ENCODE measurements at places on chromosomes 7 and 10. TPM values are rescaled to one million over a fixed set of nuclear protein-coding genes. Genes with fewer than 3 reads are reported as not detected.

Gene IL15RA
- total RNA-seq: 5.2 TPM

Gene NPS
- not detected for total RNA-seq

Gene ABCB1
- 2.7 TPM for total RNA-seq

Gene SGCE
- total RNA-seq: 1.2 TPM

Gene CYP26C1
- not detected for total RNA-seq

Gene PRPS1L1
- total RNA-seq: not detected

Gene DENND10
- total RNA-seq: 38.3 TPM

Gene EGFR
- total RNA-seq: 101 TPM

Gene PCLO
- 4.4 TPM for total RNA-seq

Gene SHH
- total RNA-seq: not detected

Gene FAM25G
- 3.4 TPM for total RNA-seq

Gene SPDYE3
- not detected for total RNA-seq

GRCh38 chr10:110667620-110668343 lies 23.6 kb downstream of the RBM20 start:
- ATAC-seq: no peak

DNA sequence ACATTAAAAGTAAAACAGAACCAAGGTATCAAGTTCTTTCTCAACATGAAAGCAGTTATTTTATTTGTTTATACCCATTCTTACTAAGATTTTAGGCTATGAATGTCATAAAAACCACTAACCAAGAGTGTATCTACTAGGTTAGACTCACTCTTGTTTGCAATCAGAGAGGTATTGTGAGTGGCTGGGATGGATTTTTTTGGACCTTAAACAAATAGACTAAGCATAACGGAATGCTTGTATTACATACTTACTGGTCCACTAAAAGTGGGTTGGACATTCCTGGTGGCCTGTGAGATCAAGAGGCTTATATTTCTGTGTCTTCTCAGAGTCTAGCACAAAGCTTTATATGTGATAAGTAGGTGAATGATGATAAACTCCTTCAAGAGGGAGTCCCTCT lies 32.6 kb upstream of the CBLL1 start:
- ATAC-seq: no peak

DNA sequence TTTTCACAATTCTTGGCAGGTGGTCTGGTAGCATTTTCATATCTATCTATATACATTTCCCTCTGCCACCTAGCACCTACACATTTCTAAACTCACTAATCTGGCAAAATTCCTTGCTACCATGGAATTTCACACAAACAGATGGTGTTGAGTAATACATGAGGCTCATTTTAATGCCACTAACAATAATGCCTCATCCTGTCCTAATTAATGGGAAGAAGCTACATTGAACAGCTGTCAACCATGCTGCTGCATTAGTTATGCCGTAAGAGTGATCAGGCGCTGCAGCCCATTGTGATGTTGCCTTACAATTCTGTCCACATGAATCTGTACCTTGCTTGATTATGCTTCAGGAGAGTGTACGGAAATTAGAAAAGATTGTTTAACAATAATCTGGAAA lies 23.2 kb downstream of the COL1A2 start:
- no peak for ATAC-seq

DNA sequence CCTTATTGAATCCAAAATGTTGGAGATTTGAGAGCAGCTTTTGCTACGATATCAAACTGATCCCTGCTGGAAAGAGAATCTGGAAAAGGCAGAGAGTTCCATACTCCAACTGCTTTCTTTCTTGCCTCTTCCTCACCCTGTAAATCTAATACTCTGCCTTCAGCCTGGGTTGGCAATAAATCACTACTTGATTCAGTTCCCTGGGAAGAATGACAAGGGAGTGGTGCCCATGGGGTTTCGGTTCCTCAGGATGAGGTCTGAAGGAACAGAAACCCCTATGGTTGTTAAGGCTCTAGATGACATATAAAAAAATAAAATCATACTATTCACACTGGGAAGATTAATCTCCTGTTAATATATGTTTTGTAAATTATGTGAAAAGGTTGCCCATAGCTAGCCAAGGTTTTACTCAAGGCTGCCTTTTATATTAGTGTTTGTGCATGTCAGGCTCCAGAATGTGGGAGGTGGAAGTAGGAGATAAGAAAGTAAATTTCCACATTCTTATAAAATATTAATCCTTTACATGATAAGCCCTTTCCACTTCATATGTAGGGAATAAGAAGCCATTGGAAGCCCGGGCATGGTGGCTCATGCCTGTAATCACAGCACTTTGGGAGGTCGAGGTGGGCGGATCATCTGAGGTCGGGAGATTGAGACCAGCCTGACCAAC lies 106.2 kb upstream of the CACNA2D1 start:
- no peak for ATAC-seq

GRCh38 chr7:152583006-152583405 lies 92.9 kb downstream of the XRCC2 start:
- ATAC-seq: no peak

- ATAC-seq: peak; percentile 63
These were observed 134.2 kb upstream of the AKR1E2 start for GRCh38 chr10:4691776-4692175.

- no peak for ATAC-seq
These were observed 96.2 kb downstream of the C10orf105 start for GRCh38 chr10:71623098-71623985.

- no peak for ATAC-seq
These were observed 45.9 kb upstream of the CUL1 start for GRCh38 chr7:148652773-148653172.

GRCh38 chr10:62961951-62962523 lies 145.9 kb upstream of the EGR2 start:
- ATAC-seq: no peak

GRCh38 chr10:182441-183201 lies 47.4 kb downstream of the ZMYND11 start:
- ATAC-seq: peak; percentile 69

DNA sequence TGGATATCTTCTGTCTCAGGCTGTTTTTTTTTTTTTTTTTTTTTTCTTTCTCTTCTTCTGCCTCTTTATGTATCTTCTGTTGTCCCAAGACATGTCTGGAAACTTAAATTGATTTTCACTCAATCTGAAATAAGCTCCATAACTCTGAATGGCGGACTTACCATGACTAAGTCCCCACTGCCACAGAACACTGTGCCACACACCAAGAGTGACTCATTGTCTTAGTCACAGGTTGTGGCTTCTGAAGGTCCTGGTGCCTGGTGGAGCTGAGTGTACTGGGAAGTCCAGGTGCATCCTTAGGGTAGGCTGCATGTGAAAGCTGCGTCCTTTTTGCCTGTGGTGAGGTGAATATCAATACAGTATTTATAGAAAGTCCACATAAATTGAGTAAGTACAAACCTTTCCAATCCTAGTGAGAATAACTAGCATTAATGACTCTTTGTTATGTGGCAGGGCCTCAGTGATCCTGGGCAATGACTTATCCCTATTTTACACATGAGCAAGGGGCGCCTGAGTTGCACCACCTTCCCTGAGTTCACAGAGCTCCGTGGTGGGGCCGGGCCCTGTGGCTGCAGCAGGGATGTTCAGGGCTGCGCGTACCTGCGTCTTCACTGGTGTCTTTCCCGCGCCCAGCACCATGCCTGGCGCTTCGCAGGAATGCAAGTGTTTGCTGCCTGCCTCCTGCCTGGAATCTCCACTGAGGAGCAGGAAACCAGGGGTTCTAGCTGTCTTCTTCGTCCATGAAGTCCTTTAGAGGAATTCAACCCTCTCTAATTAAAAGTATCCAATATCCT lies 4.3 kb downstream of the PFKP start:
- ATAC-seq: peak; percentile 50

DNA sequence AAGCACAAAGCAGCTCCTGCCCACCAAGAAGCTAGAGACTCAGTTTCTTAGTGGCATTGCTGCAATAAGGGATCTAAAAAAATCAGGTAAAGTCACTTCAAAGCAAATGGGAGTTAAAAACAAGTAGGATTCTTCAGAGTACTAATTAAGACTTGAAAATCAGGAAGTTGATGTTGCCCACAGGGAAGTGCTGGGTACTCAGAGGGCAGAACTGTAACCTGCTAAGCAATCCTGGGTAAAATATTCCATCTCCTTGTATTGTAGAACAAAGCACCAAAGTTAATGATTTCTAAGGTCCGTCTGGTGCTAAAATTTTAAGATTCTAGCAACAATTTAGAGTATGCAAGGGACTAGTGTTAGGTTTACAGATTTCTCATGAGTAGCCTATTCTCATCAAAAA lies 8.3 kb downstream of the PEX1 start:
- no peak for ATAC-seq

DNA sequence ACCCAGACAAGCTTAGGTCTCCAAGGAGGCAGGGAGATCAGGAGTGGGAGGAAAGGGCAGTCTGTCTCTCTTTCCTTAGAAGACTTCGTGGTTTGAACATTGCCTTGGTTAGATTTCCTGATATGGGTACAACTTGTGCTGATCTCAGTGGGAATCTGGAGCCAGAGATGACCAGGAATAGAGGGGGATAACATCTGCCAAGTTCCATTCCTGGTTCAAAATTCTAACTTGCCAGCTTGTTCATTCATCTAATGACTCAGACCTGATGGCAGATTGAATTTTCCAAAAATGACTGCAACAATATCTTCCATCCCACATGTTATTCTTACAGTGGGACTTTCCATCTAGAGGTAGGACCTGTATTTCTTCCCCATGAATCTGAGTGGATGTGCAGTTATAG lies 394.3 kb upstream of the PODXL start:
- ATAC-seq: no peak

DNA sequence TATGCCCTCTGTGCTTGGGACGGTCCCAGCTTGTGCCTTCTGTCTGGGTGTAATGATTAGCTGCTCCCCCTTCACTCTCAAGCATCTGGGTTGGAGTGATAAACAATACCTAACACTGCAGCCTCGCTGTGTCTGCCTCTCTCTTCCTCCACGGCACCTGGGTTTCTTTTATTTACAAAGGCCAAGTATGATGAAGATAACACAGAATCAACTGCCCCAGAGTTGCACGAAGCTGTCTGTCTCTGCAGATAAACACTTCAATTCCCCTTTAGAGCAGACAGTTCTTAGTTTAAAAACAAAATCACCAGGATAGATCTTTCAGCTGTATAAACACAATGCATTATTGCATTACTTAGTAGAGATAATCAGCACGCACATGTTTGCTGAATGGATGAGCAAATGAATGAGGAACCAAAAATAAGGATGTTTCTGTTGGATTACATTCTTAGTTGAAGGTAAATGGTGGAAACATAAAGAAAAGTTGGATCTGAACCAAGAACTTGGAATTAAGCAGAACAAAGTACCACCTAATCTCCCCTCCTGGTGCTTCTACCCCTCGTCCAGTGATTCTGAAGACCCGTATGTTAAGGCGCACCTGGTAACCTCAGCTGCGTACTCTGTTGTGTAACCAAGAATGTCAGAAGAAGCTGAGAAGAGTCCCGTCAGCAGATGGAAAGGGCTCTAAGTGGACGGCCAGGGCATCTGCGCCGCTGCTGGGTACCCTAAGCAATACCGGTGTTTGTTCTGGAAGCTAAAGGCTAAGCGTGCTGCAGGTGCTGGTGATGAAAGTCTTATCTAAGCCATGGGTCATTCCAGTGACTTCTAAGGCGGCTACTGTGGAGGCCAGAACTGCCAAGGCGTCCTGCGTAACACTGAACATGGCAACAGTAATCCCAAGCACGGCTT lies 26.6 kb downstream of the INSIG1 start:
- ATAC-seq: no peak

- ATAC-seq: no peak
These were observed 78.2 kb downstream of the NKX6-2 start for GRCh38 chr10:132707776-132708171.

- ATAC-seq: peak; percentile 90
These were observed 728 bp downstream of the CAV2 start for GRCh38 chr7:116500078-116500853.

DNA sequence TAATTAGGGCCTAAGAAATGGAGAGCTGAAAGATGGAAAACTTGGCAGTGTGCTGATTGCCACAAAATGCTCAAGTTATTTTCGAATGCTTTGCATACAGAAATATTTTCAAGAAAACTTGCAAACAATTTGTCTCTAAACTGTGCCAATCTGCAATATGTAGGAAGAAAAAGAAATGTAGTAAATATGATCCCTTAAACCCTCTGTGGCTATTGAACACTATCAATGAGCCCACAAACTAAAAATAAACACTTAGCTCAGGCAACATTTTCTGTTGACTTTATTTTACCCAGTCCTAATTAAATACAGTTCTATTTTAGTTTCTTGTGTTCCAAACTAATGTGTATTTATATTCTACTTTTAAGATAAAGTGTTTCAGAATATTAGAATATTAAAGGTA lies 342.1 kb downstream of the SEMA3D start:
- ATAC-seq: no peak

- ATAC-seq: peak; percentile 67
These were observed 6.9 kb upstream of the WIPI2 start for GRCh38 chr7:5183155-5183554.

- no peak for ATAC-seq
These were observed 410.8 kb upstream of the ETV1 start for GRCh38 chr7:14400271-14400670.

- no peak for ATAC-seq
These were observed 303.1 kb upstream of the IMMP2L start for GRCh38 chr7:111865430-111865829.

DNA sequence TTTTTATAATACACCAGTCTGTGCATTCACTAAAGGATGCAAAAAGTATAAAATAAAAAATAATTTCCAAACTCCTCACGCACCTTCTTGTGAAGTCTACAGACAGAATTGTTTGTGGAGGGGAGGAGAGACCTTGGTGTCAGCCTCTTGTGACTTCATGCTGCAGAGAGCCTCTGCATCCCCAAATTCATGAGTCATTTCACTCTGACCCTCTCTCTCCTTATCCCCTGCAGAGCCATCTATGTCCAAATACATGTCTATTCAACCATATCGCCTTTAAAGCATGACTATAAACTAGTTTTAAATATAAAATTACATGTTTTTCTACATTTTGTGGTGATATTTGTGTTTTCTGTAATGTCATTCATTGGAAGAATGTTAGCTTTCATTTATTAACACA lies 6.0 kb downstream of the CREB5 start:
- no peak for ATAC-seq

GRCh38 chr10:47255033-47255813 lies 44.8 kb upstream of the GDF10 start:
- ATAC-seq: no peak

DNA sequence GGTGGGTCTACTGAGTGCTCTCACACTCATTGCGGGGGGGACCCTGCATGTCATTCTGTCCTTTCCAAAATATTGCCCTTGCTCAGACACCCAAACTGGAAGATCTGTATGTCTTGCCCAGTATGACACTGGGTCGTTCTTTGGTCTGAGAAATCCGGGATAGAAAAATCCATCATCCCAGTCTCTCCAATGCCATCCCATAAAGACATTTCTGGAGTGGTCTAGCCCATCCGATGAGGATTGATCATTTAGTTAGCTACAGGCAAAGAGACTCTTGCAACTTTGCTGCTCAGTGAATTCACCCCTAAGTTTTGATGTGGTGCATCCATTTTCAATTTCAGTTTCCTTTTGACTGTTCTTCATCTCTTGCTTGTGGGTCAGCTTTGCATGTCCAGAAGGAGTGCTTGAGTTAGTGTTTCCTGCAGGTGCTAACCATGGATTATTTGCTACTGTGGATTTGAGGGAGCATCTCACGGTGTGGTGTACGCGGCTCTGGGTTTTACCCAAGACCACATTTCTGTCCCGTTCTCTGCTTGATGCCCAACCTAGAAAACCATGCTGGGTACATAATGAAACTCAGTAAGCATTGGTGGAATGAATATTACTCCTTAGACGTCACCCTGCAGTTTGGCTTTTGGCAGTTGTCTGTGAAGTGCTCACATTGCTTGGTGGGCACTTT lies 247.0 kb upstream of the MKI67 start:
- ATAC-seq: no peak

Data from esophagus mucosa (tissue), 1 donor.